KBM-7 (cell line): ENCODE measurements at places on chromosomes 1 and 21.

DNA sequence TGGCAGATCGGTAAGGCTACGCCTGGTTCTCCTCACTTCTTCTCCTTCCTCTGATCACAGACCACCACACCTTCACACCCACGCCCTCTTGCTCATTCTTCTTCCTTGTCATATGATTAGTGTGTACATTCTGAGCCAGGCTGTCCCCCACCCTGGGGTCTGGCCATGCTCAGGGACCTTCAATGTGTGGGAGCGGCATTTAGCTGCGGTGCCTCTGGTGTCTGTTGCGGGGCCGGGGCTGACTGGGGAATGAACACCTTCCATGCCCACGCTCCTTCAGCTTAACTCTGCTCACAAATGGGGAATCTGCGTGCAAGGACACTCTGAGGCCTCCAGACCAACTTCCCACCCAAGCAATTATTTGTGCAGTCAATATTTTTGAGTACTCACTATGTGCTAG lies 29.4 kb downstream of the QSOX1 start:
- DNase-seq, result no peak

- no peak for DNase-seq
These were observed 1366.0 kb downstream of the NCAM2 start for GRCh38 chr21:22364163-22364562.

DNA sequence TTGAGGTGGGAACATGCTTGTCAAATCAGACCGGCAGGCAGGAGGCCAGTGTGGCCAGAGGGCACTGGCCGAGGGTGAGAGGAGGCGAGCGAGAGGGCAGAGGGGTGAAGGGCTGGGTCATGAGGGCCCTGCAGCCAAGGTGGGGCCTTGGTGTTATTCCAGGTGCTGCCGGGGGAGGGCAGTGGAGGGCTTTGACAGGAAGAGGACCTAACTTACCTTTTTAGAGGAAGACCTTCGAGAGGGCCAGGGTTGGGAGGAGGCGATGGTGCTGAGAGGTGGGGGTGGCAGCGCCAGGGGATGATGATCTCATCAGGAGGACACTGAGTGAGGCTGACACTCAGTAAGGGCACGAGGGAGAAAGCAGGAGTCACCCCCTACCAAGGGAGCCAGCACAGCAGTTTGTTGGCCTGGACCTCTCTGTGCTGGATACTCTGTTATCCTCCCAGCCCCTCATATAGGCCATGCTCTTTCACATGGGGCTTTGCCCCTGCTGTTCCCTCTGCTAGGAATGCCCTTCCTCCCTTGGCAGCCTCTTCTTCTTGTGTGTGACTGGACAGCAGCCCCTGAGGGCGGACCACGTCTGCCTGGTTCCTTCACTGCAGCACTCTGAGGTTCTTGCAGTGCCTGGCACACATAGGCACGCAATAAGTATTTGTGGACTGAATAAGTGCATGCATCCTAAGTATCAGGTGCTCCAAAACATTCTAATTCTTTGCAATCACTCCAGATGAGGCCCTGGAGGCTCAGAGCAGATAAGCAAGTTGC lies 7.5 kb upstream of the TTC22 start:
- no peak for DNase-seq

GRCh38 chr1:77545970-77546369 lies 136.5 kb downstream of the ZZZ3 start:
- DNase-seq, result peak; percentile 35

DNA sequence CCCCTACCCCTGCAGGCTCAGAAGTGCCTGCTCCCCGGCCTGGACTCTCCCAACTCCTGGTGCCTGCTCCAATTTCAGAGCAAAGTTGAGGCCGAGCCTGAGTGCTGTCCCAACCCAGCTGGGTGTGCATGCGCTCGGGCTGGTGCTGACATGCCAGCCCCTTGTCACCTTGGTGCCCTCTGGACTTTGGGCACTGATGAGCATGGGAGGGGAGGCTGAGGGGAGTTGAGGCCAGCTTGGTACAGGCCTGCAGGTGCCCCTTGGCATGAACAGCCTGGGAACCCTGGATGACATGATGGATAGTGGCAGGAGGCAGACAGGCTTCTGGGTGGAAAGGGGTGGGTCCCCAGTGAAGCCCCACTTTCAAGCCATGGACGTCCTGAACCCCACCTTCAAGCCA lies 366.1 kb upstream of the NEGR1 start:
- DNase-seq, result no peak

DNA sequence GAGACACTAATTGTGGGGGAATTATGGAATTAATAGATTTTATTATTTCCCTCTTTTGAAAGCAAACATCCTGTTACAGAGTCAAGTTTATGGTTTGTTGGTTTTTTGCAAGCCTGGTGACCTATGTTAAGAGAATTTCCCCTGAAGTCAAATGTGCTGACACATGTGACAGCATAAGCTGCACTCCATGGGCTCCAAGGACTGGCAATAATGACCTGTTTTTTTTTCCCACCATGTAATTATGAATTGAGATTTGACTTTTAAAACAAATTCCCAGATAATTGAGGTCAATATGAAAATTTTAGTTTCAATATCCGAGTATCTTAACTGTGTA lies 242.5 kb upstream of the SGIP1 start:
- DNase-seq, result no peak

GRCh38 chr1:175204330-175204729 lies 11.8 kb upstream of the KIAA0040 start:
- DNase-seq, result no peak

DNA sequence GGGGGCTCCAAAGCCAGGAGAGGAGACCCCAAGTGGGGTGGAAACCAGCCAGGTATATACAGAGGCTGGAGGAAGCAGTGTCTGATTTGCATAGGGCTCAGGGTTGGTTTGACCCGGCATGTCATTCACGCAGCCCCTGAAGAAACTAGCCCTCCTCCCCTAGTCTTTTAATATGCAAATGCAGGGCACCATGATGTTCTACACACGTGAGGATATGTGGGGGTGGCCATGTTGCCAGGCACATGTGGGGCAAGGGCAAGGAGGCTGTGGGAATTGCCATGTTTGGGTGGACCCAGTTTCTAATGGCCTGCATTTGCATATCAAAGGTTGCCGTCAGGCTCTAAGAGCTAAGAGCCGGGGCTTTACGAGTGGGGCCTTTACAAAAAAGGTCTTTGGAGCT lies 12.0 kb upstream of the RHOU start:
- no peak for DNase-seq

DNA sequence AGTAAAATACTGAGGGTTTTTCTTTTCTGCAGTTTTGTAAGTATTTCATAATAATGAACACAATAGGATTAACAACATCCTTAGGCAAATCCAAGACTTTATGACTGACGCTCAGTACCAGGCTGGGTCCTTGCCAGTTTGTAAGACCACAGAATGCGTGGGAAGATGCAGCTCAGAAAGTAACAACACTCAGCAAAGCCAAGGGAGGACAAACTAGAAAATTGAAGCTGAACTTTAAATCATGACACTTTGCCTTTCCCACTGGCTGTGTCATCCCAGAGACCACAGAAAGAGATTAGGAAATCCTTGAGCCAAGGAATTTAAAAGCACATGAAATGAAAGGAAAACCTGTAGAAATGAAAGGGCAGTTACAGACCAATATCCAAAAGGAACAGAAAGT lies 426.3 kb upstream of the CHRM3 start:
- DNase-seq, result no peak

GRCh38 chr1:11575553-11575952 lies 78.7 kb downstream of the FBXO2 start:
- DNase-seq, result no peak

DNA sequence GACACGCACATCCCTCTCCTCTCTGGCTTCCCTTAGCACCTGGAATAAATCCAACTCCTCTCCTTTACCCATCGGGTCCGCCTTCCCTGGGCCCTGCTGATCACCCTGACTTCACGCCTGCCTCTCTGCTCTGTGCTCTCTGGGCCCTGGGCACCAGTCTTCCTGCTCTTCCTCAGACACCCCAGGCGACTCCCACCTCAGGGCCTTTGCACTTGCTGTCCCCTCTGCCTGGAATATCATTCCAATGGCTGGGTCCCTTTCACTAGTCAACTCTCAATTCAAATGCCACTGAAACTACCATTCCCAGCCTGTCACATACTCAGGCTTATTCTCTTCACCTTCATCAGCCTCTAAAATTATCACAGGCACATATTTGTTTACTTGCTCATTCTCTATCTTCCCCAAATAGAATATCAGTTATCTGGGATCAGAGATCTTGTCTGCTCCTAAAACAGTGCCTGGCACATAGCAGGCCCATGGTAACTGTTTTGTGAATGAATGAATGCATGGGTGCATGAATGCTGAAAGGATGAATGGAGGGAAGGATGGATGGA lies 27.2 kb upstream of the SELENON start:
- no peak for DNase-seq

DNA sequence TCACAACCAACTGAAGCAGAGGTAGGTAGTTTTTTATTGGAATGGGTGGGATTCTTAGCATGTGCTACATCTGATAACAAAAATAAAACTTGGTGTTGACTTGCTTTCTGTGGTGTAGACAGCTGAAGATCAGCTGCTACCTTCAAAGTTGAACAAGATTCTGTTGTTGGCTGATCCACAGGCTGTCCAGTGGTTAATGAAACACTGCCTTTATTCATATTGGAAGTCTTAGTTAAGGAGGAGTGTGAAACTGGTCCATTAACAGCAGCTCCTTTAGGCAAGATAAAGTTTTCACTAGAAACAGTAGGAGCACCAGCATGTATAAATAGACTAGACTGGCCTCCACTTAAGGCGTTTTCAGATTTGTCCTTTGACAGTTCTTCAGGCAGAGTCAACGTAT lies 81.1 kb downstream of the ZNF644 start:
- no peak for DNase-seq

DNA sequence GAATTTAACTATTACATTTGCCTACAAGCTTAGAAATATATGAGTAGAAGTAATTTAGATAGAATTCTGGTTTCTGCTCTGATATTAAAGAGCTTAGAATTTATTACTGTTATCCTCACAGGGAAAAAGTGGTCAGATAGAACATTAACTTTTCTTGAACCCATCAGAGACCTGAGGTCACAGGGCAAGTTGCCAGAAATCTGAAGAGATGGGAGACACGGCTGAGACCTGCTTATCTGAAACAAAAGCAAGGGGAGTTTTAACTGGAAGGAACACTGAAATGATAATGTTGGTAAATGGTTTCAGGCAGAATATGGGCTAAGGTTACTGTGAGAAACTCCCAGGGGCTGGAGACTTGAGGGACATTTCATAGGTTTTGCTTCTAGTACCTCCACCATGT lies 28.0 kb upstream of the USP25 start:
- no peak for DNase-seq

- DNase-seq, result no peak
These were observed 105.6 kb downstream of the LRRC7 start for GRCh38 chr1:69673321-69673720.

- DNase-seq, result no peak
These were observed 139.8 kb downstream of the AK5 start for GRCh38 chr1:77421504-77422233.

GRCh38 chr1:152159144-152159543 lies at the start of gene RPTN:
TSS of gene RPTN (minus strand) at chr1:152159228. CDS start at chr1:152157889, 1,339 bp downstream.
- DNase-seq, result no peak

- no peak for DNase-seq
These were observed 5.4 kb downstream of the GLUL start for GRCh38 chr1:182385885-182386853.

DNA sequence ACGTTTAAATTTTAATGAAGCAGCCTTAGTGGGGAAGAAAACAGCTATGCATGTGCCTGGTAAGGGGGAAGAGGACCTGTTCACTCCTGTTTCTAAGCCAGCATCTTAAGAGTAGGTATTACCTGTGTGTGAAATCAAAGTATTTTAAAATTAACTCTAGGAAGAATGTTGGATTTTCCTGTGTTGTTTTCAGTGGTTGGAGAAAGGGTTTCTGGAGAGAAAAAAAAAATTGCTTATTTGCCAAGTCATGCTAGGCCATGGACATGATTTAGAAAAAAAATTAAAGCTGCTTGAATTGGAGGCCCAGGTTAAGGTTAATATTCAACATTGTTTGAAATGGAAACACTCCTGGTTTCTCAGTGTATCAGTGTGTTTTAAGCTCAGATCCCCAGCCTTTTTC lies 42.9 kb upstream of the DNAJC6 start:
- no peak for DNase-seq

DNA sequence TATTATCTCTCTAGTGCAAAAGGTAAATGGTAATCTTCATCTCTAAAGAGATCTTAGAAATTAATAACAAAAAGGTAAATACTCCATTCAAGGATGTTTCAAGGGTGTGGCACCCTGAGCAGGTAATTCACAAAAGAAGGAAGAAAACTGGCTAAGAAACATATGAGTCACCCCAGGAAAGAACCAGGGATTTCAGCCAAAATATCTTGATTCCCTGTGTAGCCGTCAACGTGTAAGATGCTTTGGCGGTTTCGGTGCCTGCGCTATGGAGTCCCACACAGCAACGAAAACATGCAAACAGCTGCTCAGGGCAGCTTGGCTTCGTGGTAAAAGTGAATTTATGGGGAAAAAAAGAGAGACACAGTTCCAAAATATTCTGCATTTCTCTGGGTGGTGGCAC lies 3.7 kb downstream of the ITGB2 start:
- no peak for DNase-seq

- peak; percentile 68 for DNase-seq
These were observed 16.6 kb upstream of the CACYBP start for GRCh38 chr1:174982971-174983689.

GRCh38 chr1:156126043-156126629 lies 11.6 kb downstream of the LMNA start:
- DNase-seq, result peak; percentile 98

DNA sequence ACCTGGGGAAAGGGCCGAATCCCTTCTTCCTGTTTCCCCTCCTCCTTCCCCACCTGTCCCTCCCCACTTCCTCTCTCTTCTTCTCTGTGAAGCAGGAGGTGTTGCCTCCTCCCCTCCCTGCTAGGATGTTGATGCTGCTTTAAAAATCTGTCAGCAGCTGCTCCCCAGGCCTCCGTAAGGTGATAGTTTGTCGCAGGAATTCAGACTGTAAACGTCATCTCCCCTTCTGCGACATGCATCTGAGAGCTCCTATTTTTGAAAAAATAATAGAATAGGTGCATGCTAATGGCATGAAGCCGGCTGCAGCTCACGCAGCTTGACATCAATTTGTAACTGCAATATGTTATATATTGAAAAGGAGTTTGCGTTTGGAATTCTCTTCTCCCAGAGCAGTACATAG lies 70.1 kb downstream of the KAZN start:
- no peak for DNase-seq

GRCh38 chr1:56491441-56491840 lies 87.9 kb downstream of the PLPP3 start:
- no peak for DNase-seq

DNA sequence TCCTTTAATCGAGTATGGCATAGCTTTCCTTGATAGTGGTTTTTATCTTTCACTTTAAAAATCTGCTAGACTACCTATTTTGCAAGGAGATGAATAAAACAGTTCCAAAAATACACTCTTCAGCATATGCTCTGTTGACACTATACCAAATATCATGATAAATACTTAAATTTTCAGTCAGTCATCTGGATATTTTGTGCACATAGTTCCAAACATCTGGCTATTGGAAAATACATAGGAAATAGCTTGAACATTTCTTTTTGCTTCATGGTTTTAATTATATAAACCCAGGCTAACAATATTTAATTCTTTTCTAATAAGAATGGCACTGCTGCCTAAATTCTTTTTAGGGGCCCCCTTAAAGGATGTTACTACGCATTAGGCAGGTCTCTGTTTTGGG lies 342.1 kb downstream of the NEGR1 start:
- DNase-seq, result no peak
